ENCODE measurements at places on chromosomes 2 and 18.

- no peak for DNase-seq
Measured at GRCh38 chr2:177118636-177119035, 94.0 kb upstream of the HNRNPA3 start.

DNA sequence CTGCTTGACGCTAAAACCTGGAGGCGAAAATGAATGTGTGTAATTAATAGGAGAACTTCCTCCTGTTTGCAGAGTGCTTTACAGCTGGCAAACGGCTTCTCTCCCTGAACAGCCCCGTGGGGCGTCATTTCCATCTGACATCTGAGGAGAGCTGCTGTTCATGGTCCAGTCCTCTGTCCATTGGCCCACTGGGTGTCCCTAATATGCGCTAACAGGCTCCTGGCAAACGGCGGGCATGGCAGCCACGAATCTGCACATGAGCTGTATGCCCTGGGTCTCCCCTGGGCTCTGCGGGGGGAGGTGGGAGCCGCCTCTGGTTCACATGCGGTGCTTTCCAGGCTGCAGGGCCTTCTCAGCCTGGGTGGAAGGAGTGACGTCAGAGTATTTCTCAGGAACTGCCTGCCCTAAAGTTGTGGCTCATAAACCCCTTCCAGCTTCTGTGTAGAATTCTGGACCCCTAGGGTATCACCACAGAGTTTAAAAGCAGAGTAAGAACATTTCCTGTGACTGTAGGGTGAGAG is 73.2 kb downstream of the LRRFIP1 start:
- no peak for DNase-seq

DNA sequence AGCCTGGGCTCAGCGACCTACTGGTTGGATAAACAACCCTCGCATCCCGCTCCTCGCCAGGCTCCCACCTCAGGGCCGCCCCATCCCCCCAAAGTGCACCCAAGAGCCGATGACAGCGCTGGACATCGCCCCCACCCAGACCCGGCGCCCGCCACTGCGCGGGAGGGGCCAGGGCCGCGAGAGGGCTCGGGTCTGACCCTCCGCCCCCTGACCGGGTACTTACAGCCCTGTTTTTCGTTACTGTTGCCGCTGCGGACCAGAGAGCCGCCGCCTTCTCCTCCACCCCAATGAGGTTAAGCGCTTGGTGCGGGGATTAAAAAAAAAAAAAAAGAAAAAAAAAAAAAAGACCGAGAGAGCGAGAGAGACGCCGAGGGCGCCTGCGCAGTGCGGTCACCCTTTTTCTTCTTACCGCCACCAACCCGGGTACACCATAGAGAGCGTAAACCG is at the start of gene CLASP1:
CLASP1 (minus strand) TSS at position 314 of the 447 bp plus-strand sequence. CDS start 43,567 bp downstream, outside the sequence.
- no peak for DNase-seq

DNA sequence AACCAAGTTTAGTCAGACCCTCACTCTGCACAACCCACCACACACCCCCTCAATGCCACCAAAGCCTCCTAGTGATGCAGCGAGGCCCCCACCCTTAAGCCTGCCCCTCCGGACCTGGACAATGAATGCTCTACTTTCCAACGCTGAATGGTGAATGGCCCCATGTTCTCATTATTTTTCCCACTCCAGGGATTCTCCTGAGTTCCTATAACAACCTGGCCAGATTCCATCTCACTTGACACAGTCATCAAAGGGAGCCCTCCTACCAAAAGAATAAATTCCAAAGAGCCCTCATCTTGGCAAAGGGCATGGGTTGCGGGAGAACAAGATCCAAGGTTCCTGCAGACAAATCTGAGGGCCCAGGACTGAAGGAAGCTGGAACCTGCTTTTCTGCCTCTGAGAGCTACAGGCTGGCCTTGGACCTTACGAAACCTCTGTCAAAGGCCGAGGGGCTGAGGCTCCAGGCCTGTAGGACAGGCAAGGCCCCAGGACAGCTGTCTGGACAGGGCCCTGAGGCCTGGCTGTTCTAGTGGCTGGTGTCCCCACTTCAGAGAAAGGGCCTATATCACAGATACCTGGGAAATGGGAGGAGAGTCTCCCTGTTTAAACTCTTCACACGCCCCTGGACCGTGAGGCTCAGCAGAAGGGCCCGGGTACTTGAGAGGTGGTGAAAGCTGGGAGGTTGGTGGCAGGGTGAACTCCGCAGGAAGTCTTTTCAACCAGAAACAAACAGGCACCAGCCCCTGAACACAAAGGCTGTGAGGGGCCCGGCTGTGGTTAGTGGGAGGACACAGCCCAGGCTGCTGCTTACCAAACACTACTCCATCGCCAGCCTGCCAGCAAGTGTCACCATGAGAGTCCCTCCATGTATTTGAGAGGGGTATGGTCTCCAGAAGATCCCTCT is 27.3 kb downstream of the SFXN5 start:
- DNase-seq = no peak

DNA sequence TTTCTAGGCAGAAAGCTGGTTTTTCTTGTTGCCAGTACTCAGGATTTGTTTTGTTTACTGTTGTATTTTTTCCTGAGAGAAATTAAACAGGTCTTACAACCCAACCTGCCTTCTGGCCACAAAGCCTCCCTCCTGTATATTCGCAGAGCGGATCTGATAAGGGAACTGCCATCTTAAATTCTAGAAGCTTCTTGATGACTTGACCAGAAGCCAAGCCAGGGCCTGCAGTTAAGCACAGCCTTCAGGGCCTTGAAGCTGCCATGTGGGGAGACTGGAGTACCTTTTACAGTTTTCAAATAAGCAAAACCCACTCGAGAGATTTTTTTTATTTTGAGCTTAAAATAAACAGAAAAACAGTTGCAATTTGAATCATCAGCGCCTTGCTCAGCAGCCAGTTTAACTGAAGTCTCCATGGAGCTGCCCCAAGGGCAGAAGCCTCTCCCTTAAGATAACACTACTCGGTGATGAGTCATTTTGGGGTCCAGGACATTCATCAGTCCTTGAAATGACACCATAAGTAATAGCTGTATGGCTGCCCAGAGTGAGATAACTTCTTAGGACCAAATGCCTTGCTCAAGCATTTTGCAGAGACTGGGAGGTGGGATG is 51.5 kb upstream of the PHLPP1 start:
- no peak for DNase-seq
